ENCODE measurements at places on chromosomes 4 and X.
A peak's percentile ranks its signal among the peaks of the same experiment; 100 is the strongest.

DNA sequence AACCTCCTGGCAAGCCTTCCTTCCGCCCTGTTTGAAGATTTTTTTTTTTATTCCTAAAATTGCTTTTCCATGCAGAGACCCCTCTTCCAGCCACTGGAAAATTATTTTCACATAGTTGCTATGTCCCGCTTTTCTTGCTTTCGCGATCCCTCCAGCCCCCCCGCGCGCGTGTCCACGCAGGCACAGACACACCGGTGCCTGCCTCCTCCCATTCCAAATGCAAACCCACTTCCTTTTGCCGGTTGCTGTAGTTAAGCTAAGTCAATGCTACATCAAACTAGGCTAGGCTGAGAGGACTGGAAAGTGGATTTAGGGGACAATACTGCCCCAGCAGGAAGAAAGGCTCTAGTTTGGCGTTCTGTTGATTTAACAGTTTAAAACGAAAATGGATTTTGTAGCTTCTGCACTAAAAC is 111.0 kb downstream of the DHX15 start:
- DNase-seq, result peak; percentile 41

GRCh38 chr4:154465085-154465484 is 26.5 kb downstream of the DCHS2 start:
- DNase-seq, result no peak

- DNase-seq, result peak; percentile 85
These were observed 276.5 kb upstream of the AGTR2 start for GRCh38 chrX:115894087-115894486.

- DNase-seq, result no peak
These were observed 393.6 kb downstream of the PDGFC start for GRCh38 chr4:156578005-156578404.

- no peak for DNase-seq
These were observed 5.0 kb downstream of the OPRPN start for GRCh38 chr4:70402762-70403161.

DNA sequence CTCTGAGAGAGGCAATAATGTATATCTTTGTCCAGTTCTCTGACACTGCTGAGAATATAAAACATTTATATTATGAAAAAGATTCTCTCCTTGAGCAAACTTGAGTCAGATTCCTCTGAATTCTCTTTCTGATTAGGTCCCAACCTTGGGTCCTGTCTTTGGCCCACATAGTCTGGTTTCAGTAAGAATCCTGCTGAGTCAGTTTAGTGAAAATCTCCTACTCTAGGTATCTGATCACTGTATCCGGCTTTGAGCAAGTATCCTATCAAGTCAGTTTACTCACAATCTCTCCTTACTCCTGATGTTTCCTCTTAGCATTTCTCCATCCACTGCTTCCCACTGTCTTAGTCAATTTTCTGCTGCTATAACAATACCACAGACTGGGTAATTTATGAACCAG is 253.9 kb downstream of the OPHN1 start:
- no peak for DNase-seq

- DNase-seq, result no peak
These were observed 76.1 kb downstream of the NSG1 start for GRCh38 chr4:4462970-4463369.

GRCh38 chr4:2449511-2450392 is 19.2 kb upstream of the RNF4 start:
- DNase-seq, result no peak

GRCh38 chr4:99848591-99849001 is 32.0 kb downstream of the DAPP1 start:
- DNase-seq, result no peak
